ENCODE measurements at places on chromosomes 16 and 17.

- no peak for DNase-seq
Measured at GRCh38 chr16:9612267-9612666, 520.8 kb downstream of the HAPSTR1 start.

DNA sequence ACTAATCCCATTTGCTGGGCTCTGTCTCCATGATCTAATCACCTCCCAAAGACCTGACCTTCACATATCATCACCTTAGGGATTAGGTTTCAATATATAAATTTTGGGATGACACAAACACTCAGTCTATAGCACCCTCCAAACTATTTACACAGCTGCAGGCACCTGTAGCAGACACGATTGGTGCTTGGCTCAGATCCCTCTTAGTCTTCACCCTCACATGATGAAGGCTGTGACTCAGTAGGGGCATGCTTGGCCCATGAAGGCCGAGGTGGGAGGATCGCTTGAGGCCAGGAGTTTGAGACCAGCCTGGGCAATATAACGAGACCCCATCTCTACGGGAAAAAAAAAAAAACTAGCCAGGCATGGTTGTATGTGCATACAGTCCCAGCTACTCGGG is 73.5 kb downstream of the HS3ST2 start:
- no peak for DNase-seq

GRCh38 chr16:89859615-89860007 is 13.8 kb upstream of the TCF25 start:
- no peak for DNase-seq

DNA sequence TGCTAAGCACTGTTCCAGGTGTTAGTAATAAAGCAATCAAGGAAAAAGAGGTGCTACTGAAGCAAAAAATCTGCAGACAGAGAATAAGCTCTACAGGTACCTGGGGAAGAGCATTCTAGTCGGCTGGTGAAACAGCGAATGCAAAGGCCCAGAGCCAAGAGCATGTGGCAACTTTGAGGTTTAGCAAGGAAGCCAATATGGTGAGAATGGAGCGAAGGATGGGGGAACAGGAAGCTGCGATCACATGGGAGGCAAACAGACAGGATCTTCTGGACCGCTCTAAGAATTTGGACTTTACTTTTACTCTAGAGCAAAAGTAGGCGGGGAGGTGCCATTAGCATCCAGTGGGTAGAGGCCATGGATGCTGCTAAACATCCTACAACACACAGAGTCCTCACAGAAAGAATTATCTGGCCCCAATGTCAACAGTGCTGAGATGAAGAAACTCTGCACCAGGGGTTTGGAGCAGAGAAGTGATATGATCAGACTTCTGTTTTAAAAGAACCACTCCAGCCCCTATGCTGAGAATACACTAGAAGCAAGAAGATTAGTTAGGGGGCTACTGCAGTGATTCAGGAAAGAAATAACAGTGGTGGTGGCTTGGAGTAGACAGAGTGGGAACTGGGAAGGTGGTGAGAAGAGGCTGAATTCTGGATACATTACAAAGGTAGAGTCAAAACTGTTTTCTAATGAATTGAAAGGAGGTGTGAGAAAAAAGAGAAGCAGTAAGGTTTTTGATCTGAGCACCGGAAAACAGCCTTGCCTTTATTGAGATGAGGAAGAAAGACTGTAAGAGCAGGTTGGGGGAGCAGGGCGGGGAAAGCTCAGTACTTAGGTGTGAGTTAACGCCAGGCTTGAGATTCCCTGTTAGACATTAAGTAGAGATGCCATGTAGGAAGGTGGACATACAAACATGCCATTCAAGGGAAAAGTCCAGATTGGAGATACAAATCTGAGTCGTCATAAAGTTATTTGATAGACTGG is 11.0 kb downstream of the EFTUD2 start:
- no peak for DNase-seq

DNA sequence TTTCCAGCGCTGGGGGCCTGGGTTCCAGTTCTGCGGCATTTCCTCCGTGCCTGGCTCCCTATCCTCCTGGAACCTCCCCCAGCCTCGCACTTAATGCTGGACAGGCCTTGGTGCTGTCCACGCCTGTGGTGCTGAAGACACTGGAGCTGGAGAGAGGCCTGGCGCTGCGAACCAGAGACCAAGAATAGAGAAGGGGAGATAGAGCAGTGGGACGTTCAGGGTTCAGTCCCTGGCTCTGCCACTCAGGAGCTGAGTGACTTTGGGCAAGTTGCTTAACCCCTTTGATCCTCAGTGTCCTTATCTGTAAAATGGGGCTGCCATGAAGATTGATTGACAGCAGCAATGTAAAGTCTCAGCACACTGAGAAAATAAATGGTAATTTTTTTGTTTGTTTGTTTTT is 11.9 kb downstream of the SBK1 start:
- peak; percentile 45 for DNase-seq

DNA sequence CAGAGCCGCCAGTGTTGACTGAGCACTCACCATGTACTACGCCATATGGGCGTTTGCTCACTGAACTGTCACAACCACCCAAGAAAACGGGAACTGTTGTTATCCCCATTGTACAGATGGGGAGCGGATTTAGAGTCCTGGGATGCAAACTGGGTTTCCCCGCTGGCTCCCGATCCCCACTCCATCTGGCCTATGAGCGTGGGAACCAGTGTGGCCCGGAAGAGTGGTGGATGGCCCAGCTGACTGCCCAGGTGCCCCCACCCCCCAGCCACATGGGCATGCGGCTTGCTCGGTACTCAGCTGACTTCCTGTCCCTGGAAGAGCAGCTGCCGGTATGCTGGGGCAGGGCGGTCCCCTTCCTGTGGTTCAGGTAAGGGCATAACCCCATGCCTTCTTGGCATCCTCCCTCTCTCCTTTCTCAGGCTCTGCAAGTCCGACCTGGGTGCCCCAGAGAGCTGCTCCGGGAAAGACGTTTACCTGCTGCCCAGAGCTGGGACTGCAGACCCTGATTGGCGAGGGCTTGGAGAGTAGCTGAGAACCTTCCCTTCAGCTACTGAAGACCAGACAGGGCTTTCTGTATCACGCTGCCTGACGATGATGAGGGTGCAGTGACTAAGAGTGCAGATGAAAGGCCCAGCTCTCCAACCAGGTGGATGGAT is 16.2 kb downstream of the SOCS3 start:
- DNase-seq: peak; percentile 86

DNA sequence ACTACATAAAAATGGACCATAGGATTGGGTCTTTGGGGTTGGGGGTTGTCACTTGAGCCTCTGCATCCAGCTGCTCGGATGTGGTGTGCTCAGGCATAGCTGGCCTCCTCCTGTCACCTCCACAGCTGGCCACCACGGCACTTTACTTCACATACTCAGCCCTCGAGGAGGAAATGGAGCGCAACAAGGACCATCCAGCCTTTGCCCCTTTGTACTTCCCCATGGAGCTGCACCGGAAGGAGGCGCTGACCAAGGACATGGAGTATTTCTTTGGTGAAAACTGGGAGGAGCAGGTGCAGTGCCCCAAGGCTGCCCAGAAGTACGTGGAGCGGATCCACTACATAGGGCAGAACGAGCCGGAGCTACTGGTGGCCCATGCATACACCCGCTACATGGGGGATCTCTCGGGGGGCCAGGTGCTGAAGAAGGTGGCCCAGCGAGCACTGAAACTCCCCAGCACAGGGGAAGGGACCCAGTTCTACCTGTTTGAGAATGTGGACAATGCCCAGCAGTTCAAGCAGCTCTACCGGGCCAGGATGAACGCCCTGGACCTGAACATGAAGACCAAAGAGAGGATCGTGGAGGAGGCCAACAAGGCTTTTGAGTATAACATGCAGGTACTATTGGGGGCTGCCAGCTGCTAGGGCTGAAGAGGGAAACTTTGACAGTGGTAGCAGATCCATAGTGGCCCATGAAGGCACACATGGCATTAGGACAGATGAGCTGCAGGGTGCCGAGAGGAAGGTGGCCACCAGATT is 30.8 kb downstream of the CDIP1 start:
- DNase-seq: no peak

GRCh38 chr17:72531729-72532128 is 410.9 kb downstream of the SOX9 start:
- DNase-seq: no peak

- DNase-seq: peak; percentile 59
Measured at GRCh38 chr17:64778240-64779097, 116.4 kb upstream of the SMURF2 start.

GRCh38 chr17:76397687-76398522 is 13.5 kb downstream of the SPHK1 start:
- DNase-seq: peak; percentile 86

Data from trophoblast cell (in vitro differentiated cells and primary cell).